ENCODE measurements at places on chromosomes 7 and 10.
A peak's percentile ranks its signal among the peaks of the same experiment; 100 is the strongest.

DNA sequence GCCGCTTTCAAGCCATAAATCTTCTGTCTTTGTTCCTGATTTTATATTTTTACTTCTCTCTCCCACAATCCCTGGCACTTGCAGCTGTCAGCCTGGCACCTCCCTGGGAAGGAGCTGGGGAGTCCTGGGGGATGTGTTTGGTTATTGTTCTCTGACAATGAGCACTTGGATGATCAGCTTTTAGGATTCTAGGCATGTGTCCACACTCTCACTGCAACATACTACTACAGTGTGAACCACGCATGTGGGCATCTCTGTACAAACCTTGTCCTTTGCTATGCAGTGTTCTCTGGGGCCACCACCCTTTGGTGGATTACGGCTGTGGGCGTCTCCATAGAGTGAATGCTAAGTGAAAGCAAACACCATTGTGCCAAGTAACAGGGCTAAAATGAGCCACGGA, 168.4 kb upstream of the KMT2E start:
- no peak for DNase-seq

GRCh38 chr10:421170-421569, 268.3 kb downstream of the DIP2C start:
- DNase-seq: no peak

DNA sequence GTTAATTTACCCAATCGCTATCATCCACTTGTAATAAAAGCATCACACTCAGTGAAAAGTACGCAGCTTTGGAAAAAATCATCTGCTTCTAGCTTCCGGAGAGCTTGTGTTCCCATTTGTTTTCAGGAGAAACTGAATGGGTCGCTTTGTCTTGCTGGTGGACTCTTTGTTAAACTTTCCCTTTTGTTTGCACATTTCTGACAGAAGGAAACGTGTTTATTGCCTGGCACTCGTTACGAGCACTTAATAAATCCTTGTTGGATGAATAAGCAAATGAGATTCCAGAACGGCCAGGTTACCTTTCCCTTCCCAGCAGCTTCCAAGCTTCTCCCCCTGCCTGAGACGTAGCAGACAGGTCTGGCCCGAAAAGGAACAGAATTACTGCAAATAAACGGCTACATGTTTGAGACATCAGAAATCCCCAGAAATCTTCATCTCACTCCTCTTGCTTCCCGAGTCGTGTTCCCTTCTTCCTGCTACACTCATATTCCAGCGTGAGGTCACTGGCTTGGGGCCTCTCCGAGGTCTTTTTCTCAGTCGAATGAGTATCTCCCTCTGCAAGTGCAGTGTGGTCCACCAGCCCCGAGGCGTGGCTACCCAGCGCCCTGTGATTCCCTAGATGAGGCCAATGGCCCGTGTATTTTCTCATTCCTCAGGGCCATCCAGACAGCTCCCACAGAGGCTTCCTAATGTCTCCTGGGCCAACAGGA, 167.2 kb downstream of the FRMD4A start:
- DNase-seq: no peak

DNA sequence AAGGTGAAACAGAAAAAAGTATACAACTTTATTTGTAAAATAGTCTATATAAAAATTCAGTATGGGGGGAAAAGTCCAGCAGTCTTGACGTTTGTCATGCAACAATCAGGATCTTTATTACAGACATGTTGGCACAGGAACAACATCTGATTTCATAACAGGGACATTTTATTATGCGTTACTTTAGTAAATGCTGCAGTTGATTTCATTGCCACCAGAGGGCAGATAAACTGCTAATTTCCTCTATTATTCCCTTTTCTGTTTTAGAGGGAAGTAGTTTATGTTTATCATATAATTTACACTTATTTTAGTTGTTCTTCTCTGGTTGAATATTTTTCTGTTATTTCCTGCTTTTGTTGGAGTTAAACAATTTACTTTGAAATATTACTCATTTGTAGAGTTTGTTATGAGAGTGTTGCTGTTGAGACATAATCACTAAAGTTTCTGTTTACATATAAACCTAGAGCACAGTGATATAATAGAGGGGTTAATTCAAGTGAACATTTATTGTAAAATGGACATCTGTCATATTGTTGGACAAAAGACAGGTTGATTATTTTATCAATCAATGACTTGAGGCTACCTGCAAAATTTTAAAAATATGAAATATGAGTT, 3.3 kb downstream of the PLXDC2 start:
- DNase-seq: peak; percentile 7

DNA sequence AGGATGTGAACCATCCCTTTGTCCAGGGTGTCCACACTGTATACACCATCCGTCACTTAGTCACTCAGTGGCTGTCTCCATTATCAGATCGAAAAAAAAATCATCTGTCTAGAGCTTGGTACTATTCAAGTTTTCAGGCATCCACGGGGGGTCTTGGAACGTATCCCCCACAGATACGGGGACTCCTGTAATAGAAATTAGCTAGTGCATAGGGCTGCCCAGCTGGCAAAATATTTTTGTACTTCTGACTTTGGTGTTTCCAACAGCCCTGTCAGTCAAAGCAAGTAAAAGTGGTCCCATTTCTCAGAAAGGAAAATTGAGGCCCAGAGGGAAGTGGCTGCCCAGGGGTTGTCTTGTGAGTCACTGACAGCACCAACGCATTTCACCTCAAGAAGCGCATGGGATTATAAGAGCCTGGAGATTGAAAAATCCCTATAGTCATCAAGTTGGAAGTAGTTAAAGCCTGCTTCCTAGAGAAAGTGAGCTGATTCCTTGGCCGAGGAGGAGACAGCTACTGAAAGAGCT, 52.1 kb upstream of the SLC29A3 start:
- no peak for DNase-seq

GRCh38 chr10:69494626-69495558, 43.6 kb downstream of the TSPAN15 start:
- DNase-seq: no peak

- DNase-seq: peak; percentile 17
Observed at GRCh38 chr10:101014966-101015581, 15.5 kb downstream of the LZTS2 start.

- DNase-seq: no peak
Observed at GRCh38 chr7:93739424-93739823, 151.1 kb downstream of the TFPI2 start.

- no peak for DNase-seq
Observed at GRCh38 chr10:118950190-118950680, 79.3 kb upstream of the NANOS1 start.

DNA sequence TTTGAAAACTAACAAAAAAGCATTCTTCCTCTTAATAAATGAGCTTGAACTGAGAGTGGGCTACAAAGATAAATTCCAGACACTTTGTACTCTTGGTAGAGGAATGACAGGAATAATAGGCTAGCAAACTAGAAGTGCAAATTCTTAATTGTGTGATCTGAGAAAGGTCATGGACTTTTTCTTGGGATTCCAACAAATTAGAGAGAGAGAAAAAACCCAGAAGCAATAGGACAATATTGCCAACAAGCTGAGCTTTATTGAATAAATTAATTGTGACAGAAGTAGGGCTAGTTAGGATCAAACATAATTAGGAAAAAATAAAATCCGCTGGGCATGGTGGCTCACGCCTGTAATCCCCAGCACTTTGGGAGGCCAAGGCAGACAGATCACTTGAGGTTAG, 41.4 kb upstream of the LAMB1 start:
- DNase-seq: no peak

DNA sequence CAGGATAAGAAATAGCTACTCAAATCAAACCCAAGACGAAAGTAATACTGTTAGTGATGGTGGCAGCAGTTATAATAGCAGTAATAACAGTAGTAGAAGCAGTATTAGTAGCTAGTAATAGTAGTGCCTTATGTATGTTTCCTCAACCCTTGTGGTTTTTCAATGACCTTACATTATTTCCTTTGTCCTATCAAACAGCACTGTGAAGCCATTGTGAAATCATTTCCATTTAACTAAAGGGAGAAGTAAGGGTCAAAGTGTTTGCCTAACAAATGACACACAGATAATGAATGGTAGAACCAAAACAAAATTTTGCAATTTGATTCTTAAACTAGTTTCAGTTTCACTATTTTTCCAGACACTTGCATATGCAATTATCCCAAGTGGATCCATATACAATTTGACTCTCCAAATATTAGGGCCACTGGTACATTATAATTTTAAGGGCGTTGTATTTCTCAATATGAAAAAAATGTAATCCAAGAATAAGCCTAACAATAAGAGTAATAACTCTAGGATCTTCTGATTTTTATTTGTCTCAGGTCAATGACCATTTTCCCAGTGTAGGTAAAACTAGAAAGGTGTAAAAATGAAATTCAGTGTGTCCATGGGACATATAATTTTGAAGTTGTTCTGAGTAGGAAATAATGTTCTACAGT, 33.7 kb upstream of the TMEM26 start:
- DNase-seq: peak; percentile 15

- no peak for DNase-seq
Observed at GRCh38 chr7:490461-491291, 29.0 kb downstream of the PDGFA start.

DNA sequence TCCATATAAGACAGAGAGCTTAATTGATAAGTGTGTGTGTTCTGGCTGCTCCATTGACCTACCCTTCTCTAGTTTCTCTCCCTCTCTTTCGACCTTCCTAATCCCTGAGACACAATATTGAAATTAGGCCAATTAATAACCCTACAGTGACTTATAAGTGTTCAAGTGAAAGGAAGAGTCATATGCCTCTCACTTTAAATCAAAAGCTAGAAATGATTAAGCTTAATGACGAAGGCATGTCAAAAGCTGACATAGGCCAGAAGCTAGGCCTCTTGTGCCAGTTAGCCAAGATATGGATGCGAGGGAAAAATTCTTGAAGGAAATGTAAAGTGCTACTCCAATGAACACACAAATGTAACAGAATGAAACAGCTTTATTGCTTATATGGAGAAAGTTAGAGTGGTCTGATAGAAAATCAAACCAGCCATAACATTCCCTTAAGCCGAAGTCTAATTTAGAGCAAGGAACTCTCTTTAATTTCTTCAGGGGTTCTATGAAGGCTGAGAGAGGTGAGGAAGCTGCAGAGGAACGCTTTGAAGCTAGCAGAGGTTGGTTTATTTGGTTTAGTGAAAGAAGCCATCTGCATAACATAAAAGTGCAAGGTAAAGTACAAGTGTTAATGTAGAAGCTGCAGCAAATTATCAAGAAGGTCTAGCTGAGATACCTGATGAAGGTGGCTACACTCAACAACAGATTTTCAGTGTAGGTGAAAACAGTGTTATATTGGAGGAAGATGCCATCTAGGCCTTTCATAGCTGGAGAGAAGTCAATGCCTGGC, 53.8 kb downstream of the ST7 start:
- no peak for DNase-seq

DNA sequence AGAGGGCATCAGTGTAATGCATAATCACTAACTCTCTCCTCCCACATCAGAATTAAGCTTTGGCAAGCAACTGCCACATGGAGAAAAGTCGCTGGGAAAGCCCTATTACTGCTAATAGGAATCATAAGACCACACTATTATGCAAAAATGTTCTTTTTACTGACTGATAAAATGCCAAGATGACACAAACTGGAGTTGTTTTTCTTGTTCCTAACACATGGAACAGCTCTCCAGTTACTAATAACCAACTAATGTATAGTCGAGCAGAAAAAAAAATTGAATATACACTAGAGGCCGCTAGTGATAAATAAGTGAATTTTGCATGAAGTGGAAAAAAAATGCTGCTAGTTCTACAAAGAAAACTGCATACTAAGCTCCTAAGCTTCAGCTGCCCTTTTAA, 165.6 kb downstream of the TPK1 start:
- DNase-seq: no peak

GRCh38 chr7:106616708-106617051, 44.3 kb downstream of the CCDC71L start:
- no peak for DNase-seq

DNA sequence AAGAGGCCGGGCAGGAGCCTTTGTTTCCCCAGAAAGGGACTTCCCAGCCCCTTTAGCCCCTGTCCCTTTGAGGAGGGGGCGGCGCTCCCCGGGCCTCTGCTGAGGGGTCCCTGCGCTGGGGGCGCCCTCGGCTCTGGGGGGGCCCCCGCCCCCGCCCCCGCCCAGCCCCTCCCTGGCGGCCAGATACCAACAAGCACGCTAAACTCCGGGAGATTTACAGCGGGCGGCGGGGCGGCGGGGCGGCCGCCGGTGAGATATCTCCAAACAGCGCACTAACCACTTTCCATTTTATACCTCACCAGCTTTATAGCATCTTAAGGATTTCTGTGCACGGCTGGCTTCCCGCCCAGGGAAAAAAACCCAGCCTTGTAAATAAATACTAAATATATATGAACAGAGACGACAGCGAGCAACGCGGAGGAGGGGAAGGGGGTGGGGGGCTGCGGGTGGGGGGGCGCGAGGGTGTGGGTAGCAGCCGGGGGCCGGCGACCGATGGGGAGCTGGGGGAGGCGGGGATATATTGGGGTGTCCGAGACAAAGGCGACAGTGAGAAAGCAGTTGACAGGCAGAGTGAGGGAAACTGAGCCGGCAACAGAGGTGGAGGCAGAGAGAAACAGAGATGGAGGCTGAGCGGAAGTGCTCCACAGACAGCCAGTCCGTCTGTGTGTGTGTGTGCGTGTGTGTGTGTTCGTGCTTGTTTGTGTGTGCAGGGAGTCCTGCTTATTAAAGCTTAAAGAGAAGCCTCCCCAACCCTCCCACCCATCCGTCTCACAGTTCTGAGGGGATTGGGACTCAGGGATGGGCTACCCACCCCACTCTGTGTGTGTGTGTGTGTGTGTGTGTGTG, 85.8 kb downstream of the HIF1AN start:
- DNase-seq: peak; percentile 28

DNA sequence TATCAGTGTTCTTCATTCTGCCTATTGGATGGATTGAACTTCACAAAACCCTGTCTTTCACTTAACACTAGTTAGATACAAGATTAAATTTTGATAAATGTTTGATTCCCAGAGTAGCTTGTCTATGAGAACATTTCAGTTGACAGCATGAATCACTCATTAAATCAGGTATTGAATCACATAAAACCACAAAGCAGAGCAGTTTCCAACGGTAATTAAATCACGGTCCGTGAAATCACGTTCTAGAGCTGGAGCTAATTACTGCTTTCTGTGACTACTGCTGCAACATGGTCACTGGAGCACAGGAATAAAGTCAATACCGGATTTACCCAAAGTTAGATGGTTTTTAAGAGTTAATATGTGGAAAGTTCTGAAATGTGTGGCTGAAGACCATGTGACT, 257.8 kb upstream of the PCDH15 start:
- DNase-seq: no peak
